Activated CD4-positive, alpha-beta memory T cell treated with anti-CD3 and anti-CD28 coated beads for 36 hours (primary cell): ENCODE measurements at places on chromosomes 11 and 22. TPM values are rescaled to one million over a fixed set of nuclear protein-coding genes. Genes with fewer than 3 reads are reported as not detected.

GALNT18 gene
- 2.7 TPM for total RNA-seq

SOX6 gene
- total RNA-seq: not detected

TUBA8 gene
- 4.3 TPM for total RNA-seq

ALDH3B2 gene
- not detected for total RNA-seq

DNA sequence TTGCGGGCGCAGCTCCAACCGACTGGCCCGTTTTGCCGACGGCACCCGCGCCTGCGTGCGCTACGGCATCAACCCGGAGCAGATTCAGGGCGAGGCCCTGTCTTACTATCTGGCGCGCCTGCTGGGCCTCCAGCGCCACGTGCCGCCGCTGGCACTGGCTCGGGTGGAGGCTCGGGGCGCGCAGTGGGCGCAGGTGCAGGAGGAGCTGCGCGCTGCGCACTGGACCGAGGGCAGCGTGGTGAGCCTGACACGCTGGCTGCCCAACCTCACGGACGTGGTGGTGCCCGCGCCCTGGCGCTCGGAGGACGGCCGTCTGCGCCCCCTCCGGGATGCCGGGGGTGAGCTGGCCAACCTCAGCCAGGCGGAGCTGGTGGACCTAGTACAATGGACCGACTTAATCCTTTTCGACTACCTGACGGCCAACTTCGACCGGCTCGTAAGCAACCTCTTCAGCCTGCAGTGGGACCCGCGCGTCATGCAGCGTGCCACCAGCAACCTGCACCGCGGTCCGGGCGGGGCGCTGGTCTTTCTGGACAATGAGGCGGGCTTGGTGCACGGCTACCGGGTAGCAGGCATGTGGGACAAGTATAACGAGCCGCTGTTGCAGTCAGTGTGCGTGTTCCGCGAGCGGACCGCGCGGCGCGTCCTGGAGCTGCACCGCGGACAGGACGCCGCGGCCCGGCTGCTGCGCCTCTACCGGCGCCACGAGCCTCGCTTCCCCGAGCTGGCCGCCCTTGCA lies 1.0 kb downstream of the FJX1 start:
- peaks cover 12% of the 10 kb centered on the region for H3K4me1 ChIP-seq
- peak overlapping the region; percentile 49 for H3K4me3 ChIP-seq
- no peak overlapping the region for H3K27ac ChIP-seq
- H3K27me3 ChIP-seq: peaks cover 54% of the 10 kb centered on the region
- peak; percentile 28 for DNase-seq
- H3K36me3 ChIP-seq: no peaks in the 10 kb centered on the region

DNA sequence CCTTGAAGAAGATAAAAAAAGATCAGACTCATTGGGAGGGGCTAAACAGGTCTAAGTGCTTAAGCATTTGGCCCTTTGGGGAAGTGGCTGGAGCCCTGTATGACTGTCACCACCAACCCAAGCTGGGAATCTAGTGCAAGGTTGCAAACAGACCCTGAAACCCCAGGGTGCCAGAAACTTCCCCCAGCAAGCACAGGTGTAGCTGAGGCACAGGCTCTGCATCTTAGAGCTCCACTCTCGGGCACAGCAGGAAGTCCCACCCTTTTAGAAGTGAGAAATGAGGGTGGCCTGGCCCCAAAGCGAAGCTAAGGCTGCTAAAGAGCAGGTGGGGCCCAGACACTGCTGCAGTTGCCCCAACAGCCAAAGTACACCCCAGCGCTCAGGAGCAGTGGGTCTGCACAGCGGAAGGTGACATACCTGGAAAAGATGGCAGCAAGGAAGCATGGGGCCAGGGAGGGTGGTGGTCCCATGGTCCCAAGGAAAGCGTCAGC lies 5.8 kb upstream of the KDM2A start:
- no peaks in the 10 kb centered on the region for H3K27me3 ChIP-seq
- no peaks in the 10 kb centered on the region for H3K36me3 ChIP-seq
- no peak for DNase-seq
- H3K4me3 ChIP-seq: no peak overlapping the region

DNA sequence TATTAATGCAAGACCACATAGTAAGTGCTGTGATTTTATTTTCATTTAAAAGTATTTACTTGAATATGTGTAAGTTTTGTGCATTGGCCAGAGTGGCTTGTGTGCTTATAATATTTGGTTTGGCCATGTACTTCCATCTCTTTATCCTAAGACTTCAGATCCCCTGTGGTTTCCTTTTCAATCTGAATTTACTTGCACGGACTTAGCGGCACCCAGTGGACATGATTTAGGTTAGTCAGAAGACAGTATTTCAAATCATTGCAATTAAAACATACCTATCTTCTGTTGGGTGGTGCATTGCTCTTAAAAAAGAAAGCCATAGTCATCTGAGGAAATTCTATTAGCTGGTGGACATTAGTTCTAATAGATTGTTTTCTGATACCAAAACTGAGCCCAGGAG lies 30.7 kb downstream of the PIWIL4 start:
- no peak overlapping the region for H3K27ac ChIP-seq
- H3K27me3 ChIP-seq: no peaks in the 10 kb centered on the region
- no peak overlapping the region for H3K4me3 ChIP-seq
- peaks cover 5% of the 10 kb centered on the region for H3K36me3 ChIP-seq

DNA sequence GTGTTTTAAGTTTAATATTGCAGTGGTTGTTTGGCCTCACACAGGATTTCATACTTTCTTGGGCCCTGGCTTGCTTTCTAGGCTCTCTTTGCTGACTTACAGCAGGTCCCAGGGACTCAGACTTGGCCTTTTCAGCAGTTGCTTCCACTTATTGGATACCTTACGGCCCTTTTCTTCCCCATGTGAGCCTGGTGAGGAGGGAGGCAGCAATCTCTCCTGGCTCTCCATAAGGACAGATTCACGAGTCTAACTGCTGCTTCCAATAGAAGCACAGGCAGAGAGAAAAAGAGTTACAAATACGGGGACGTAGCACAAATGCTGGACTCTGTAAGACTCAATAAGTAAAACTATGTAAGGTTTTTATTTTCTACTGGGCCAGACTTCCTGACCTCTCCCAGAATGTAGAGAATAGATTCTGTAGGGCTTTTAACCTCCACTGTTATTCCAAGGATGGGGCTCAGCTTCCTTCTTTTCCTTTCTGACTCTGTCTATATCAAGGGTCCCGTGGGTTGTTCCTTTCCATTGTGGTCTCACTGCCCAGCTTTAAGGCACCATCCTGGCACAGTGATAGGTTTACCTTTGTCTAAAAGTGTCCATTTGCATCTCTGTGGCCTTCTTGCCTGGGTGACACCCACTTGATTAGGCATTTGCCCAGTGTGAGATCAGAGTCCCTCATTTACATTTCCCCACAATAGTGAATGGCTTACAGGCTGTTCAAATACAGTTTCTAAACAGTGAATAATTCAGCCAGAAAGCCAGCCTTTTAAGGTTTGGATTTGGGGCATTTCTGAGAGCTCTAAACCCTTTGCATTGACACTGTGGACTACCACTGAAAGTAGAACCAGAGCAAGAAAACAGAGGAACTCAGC lies 92.8 kb downstream of the RASSF10 start:
- H3K4me1 ChIP-seq: no peaks in the 10 kb centered on the region
- H3K27me3 ChIP-seq: peaks cover 29% of the 10 kb centered on the region
- no peak overlapping the region for H3K4me3 ChIP-seq
- no peak for DNase-seq
- H3K36me3 ChIP-seq: no peaks in the 10 kb centered on the region
- H3K27ac ChIP-seq: no peak overlapping the region

- H3K4me3 ChIP-seq: no peak overlapping the region
- peaks cover 18% of the 10 kb centered on the region for H3K27me3 ChIP-seq
- no peaks in the 10 kb centered on the region for H3K36me3 ChIP-seq
- peak; percentile 14 for DNase-seq
- H3K27ac ChIP-seq: no peak overlapping the region
- H3K4me1 ChIP-seq: no peaks in the 10 kb centered on the region
Observed at GRCh38 chr11:109424901-109425300, 2.9 kb downstream of the C11orf87 start.
